IPS DF 19.7 (cell line): ENCODE measurements at places on chromosomes 5 and 9.

DNA sequence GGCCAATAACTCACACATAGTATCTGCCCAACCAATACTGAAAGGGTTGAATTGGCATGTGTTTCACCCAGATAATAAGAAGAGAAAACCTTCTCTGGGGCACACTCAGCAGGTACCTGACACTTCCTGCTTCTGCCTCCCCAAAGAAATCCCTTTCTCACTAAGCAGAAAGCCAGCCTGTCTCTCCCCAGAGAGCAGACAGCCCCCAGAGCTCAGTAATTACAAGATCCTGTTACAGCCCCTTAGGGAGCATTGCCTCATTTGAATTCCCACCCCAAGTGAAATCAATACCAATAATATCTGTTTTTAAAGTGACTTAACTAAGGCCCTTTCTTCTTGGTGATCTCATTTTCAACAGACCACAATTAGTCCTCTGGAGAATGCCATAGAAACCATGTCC is 38.5 kb upstream of the FOXI1 start:
- DNase-seq = no peak

GRCh38 chr9:99234618-99235017 is 12.5 kb downstream of the SEC61B start:
- DNase-seq = no peak

- DNase-seq = no peak
These were observed 112.7 kb downstream of the NTRK2 start for GRCh38 chr9:84781931-84782866.

DNA sequence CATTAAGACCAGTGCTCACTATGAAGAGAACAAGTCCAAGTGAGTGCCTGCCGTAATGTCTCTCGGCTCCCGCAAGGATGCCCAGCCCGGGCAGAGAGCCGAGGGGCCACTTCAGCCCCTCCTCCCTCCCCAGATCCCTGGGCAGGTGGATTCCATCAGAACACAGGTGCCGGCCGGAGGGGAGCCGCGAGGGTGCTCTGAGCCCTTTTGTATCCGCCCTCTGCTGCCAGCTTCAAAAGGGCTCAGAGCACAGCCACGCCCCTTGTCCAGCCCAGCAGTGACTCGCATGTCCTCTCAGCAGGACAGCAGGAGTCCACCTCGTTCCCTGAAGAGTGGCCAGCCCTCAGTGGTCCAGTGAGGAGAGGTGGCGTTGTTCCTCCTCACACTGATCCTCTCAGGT is 43.9 kb downstream of the CYFIP2 start:
- DNase-seq = no peak

- DNase-seq = no peak
These were observed 40.1 kb downstream of the PHAX start for GRCh38 chr5:126640866-126641265.
